ENCODE measurements at places on chromosomes 5 and 9.

GRCh38 chr5:125883223-125883622 lies 540.0 kb upstream of the GRAMD2B start:
- no peak for DNase-seq

DNA sequence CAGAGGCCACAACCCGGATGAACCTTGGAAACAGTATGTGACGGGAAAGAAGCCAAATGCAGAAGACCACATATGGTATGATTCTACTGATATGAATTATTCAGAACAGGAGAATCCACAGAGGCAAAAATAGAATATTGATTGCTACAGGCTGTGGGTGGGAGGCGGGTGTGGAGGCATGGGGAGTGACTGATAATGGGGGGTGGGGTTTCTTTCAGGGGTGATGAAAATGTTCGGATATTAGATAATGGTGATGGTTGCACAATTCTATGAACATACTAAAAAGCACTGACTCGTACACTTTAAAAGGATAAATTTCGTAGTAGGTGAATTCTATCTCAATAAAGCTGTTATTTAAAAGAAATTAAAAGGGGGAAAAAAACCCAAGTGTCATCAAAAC lies 10.7 kb downstream of the IL4 start:
- no peak for DNase-seq

DNA sequence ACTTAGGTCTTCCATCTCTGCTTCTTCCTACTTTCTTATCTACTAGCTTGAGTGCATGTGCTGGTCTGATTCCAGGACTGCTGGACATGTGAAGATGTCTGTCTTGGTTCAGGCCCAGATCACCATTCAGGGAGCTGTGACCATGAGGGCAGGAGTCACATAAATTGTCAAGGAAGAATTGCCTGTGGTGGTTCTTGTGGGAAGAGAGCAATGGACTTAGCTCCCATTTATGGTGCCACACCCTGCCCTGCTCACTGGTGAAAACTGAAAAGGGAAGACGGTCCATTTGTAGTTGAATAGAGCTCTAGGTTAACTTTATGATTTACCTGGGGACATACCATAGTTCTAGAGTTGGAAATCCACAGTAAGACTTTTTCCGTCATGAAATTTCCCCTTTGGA lies 244.3 kb upstream of the ZNF608 start:
- DNase-seq, result no peak

- no peak for DNase-seq
Measured at GRCh38 chr5:164191240-164191639, 685.8 kb downstream of the MAT2B start.

- DNase-seq, result no peak
Measured at GRCh38 chr5:89929173-89929572, 480.4 kb downstream of the CETN3 start.

GRCh38 chr5:95191330-95191729 lies 93.6 kb downstream of the MCTP1 start:
- DNase-seq, result no peak

- no peak for DNase-seq
Measured at GRCh38 chr5:91272858-91273257, 110.3 kb downstream of the ARRDC3 start.

DNA sequence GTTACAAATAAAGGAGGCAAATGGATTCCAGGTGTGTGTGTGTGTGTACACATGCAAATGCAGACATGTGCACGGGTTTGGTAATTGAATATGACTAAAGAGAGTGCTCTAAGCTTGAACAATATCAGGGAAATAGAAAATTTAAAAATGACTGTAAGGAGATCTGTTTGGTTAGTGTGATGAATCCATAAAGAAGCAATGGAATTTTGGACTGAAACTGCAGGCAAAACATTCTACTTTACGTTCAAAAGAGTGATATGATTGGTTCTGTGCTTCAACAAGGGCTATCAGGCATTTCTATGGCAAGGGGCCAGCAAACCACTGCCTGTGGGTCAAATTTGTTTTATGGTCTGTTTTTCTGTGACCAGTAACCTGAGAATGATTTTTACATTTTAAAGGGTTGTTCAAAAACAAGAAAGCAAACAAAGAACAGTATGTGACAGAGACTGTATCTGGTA lies 332.8 kb upstream of the KLF9 start:
- no peak for DNase-seq

DNA sequence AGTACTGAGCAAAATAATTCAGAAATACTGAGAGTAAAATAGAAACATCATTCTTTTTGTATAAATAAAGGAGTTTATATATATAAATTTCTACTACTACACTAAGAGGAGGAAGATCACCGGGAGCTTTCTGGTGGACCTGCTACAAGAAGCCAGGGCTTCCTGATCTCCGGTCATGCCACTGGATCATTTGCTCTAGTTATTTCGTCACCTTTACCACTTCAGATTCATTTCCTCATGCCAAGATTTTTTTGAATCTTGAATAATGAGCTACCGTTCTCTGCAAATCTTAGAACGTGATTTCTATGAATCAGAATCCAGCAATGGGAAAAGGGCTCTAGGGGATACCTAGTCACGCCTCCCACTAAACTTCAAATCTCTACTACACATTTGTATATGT lies 51.9 kb upstream of the TBC1D9B start:
- no peak for DNase-seq

GRCh38 chr9:35748242-35748857 lies 678 bp downstream of the GBA2 start:
- no peak for DNase-seq

All from stimulated activated CD8-positive, alpha-beta memory T cell treated with anti-CD3 and anti-CD28 coated beads, Interleukin-2, amount 100 ng/mL, for 1 hour (primary cell).